ENCODE measurements at places on chromosomes 1 and 21.

- no peak for DNase-seq
Measured at GRCh38 chr1:27011976-27012563, 580 bp downstream of the TENT5B start.

DNA sequence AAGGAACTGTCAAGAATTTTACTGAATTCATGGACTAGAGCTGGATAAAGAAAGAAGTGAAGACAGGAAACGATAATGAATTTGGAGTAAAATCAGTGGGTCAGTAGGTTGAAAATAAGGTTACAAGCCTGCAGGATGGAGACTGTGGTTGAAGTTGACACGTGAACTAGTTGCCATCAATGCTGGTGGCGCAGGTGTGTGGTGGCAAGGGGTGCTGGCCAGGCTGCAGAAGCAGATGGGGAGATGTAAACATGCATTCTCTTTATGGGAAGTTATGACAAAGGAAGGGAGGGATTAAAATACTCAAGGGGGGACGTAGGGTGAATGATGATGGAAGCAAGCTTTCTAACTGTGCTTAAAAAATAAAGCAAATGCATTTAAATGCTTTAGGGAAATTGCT lies 263.1 kb downstream of the KCNJ6 start:
- DNase-seq: no peak

DNA sequence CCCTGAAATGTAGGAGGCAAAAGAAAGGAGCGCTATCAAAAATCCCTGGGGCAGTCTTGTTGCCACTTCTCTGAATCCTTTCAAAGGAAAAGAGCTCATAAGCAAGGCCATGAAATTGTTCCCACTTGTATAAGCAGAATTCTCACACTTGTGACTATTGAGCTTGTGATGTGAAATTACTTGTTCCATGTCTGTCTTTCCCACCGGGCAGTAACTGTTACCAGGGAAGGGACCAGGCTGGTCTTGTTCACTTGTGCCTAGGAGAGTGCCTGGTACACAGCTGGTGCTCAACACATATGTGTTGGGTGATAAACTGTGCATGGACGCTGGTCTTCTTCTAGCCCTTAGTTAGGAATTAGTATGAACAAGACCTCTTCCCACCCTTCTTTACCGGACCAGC lies 150.6 kb downstream of the CDC7 start:
- DNase-seq: no peak

DNA sequence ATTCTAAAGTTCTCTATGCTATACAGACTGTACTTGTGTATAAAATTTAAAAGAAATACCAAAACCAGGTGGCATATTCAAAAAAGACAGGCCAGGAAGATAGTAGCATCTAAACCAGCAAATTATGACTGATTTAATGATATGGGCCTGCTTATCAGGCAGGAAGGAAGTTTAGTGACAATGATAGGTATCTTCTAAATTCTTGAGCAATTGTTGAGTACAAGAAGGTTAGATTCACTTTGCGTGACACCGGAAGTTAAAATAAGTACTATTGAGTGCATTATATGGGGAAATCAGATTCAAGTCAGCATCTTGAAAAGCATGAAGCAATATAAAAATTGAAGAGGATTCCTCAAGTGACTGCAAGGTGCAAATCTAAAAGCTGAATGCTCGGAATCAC lies 186.8 kb upstream of the RGS18 start:
- DNase-seq: no peak

DNA sequence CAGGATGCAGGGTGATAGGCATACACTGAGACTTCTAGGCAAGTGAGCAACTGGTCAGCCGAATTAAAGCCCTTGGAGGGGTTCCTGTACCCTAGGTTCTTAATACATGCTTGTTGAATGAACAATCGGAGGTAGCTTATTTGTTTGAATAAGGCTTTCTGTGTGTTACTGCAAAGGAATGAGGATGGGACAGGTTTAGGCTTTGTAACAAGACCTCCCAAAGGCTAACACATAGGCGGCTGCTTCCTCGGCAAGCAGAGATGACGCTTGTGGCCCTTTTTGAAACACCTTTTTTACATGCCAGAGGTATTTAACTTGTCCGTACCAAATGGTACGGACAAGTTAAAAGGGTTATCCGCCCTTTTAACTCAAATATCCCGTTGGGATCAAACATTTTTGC lies 511.6 kb downstream of the KIF26B start:
- DNase-seq: no peak

DNA sequence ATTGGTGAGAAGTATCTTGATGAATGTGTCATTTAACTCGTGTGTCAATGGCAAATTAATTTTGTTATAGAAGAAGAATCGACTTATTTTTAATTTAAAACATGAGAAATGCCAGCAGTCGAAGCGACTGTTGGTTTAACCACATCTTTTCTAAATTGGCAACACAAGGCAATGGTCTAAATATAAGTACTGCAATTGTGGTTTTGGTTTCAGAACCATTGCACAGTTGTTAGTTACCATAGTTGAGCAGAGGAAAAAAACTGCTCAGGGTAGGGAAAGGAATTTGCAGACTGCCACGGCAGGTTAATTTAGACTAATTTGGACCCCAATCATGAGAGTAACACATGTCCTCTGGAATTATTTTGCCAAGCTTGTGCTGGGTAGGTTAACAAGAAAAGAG lies 185.6 kb upstream of the RUNX1 start:
- no peak for DNase-seq

GRCh38 chr21:39137248-39138178 lies 45.7 kb downstream of the PSMG1 start:
- no peak for DNase-seq

GRCh38 chr21:37421306-37421705 lies 54.7 kb downstream of the DYRK1A start:
- DNase-seq: no peak

GRCh38 chr1:223083831-223084230 lies 59.2 kb downstream of the TLR5 start:
- no peak for DNase-seq

DNA sequence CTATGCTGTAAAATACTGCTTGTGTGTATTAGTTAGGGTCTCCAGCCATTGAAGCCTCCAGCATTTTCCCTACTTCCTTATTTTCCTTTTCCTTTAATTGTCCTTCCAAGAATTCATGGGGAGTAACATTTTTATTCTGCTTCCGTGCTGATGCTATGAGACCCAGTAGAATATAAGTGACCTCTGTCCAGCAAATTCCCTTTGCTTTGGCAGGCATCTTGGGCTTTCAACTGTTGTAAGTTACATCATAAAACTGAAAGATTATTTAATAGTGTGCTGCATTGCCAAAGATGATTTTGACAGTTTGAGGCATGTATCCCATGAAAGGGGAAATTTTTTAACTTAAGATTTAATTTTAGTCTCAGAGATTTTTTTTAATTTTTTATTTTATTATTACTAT lies 48.1 kb upstream of the B3GALT2 start:
- no peak for DNase-seq

GRCh38 chr1:109902204-109902985 lies 8.3 kb upstream of the CSF1 start:
- DNase-seq: no peak

DNA sequence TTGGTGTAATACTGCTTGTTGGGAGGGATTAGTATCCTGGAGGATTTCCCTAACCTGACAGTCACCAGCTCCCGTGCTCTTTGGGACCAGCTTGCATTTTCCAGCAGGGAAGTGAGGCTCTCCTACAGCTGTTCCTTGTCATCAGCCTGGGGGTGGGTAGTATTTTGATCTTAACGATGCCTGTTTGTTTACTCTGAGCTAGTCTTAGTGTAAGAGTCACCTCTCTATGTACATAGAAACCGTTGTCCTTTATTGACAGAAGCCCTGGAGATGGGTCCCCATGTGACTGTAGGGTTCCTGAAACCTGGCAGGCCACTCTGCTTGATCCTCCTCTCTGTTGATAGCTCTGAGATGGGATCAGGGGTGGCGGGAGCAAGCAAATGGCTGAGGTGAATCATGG lies 58.0 kb downstream of the ACP6 start:
- no peak for DNase-seq

GRCh38 chr21:46503922-46504550 lies 45.3 kb downstream of the DIP2A start:
- no peak for DNase-seq

- no peak for DNase-seq
Measured at GRCh38 chr1:36349241-36349671, 25.8 kb upstream of the EVA1B start.

GRCh38 chr1:75725861-75726361 lies 1.4 kb downstream of the ACADM start:
- no peak for DNase-seq

GRCh38 chr1:7527733-7528045 lies 243.4 kb upstream of the VAMP3 start:
- DNase-seq: no peak

DNA sequence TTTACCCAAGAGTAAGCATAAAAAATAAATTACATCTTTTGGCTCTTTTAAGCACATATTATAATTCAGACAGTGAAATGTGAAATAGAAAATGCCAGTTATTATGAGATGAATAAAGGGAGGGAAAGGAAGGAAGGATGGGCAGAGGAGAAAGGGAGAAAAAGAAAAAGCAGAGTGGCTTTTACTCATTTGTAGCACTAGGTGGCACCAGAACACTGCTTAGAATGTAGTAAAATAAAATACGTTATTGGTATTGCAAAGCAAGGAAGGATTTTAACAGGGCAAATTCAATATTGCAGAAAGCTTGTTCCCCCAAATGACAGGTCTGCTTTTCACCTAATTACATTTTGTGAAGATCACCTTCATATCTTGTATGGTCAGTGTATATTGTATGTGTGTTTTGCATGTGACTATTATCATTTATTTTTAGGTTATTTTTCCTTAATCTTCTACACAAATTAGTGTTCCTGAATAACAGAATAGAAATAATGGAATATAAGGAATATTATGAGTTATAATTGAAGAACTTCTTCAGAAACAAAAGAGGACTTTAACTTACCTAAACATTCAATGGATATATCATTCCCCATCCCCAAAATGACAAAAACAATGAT lies 9.1 kb upstream of the PCNX2 start:
- no peak for DNase-seq

- DNase-seq: no peak
Measured at GRCh38 chr1:72547412-72547811, 265.1 kb upstream of the NEGR1 start.

GRCh38 chr1:178066296-178066907 lies 27.5 kb upstream of the RASAL2 start:
- no peak for DNase-seq

GRCh38 chr1:22142315-22143064 lies 407 bp downstream of the WNT4 start:
- DNase-seq: peak; percentile 38

- DNase-seq: no peak
Measured at GRCh38 chr21:33229099-33229783, 497 bp upstream of the IFNAR2 start.

DNA sequence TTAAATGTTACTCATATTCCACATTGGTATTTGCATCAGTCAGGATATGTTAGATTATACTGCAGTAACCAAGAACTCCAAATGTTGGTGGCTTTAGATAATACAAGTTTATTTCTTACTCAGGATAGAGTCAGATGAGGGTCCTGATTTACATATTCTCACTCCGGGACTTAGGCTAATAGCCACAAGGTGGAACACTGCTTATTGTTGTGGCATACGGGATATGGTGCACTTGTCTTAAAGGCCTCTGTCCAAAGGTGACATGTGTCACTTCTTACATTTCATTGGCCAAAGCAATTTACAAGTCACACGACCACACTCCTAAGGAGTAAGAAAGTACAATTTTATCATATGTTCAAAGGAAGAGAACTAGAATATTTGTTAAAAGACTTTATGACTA lies 28.5 kb upstream of the ACADM start:
- no peak for DNase-seq

DNA sequence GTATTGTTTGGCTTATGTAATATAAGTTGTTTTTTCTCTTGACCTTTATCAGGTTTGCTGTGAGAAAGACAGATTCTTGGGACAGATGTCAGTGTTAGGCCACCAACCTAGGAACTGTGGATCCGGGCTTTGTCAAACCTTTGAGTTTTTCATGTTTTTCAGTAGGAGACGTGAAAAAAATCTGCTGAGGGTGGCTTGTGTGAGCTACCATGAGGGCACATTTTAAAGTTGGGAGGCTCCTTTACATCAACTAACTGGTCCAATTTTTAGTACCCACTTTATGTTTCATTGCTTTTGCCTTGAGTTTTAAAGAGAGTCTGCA lies 801 bp downstream of the RPS6KC1 start:
- DNase-seq: no peak

DNA sequence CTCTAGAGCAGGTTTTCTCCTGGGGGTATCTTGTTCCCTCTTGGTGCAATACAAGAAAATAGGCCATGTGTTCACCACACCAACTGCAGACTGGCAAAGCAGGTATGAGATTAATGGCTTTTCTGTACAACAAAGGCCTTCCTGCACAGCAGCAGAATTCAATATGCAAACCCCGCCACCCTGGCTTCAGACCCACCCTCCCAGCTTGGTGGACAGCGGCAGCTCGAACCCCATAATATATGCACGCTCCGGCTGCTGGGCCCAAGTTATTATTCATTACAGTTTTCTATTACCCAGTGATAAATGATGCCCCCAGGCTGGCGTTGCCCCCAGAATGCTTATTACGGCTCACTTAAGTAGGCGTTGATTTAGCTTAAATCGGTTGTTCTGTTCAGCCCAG lies 144.2 kb downstream of the RRAGC start:
- DNase-seq: no peak

DNA sequence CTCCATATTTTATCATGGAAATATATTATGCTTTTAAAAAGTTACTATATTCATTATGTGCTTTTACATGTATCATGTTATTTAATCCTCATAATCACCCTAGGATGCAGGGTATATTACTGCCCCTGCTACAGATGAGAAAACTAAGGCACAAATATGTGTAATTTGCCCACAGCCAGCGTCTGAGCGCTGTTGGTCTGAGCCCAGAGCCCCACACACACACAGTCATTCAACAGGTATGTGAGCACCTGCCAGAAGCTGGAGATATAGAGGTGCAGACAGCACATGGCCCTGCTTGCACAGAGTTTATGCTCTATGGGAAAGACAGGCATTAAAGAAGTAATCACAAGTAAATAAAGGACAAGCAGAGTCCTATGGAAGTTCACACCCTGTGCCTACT lies 49.8 kb upstream of the SEC16B start:
- no peak for DNase-seq

GRCh38 chr1:232558954-232559353 lies 71.0 kb downstream of the SIPA1L2 start:
- DNase-seq: no peak

DNA sequence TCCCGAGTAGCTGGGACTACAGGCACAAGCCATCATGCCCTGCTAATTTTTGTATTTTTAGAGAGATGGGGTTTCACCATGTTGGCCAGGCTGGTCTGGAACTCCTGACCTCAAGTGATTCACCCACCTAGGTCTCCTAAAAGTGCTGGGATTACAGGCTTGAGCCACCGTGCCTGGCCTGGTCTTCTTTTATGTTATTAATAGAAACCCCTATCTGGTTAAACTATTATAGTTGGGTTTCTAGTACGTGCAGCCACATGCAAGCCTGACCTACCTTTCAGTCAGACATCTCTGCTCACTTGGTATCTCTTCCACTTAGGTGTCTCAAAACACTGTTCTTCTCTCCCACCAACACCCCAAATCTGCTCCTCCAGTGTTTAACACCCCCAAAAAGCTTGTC lies 34.4 kb downstream of the PSEN2 start:
- DNase-seq: no peak
